Stimulated activated CD8-positive, alpha-beta memory T cell treated with anti-CD3 and anti-CD28 coated beads, Interleukin-2, amount 100 ng/mL, for 1 hour (primary cell): ENCODE measurements at places on chromosomes 2 and 18.

GRCh38 chr2:241081190-241081642 is 20.9 kb downstream of the MTERF4 start:
- no peak for DNase-seq

GRCh38 chr2:74576863-74577229 is 22.3 kb downstream of the DOK1 start:
- no peak for DNase-seq

DNA sequence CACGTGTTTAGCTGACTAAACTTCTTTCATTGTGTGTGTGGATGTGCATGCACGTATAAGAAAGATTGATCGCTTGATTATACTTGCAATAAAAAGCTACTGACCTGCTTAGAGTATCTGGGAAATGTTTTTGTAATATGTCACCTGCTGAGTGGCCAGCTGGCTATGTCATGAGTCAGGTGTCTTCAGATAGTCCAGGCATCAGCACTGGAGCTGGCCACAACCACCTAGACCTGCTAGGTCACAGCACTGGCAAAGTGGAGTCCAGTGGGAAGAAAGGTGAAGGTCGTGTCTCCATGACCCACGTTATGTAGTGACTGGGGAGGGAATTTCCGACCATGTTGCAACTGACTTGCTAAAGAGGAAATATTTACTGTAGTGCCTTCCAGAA is 147.0 kb downstream of the ESCO1 start:
- no peak for DNase-seq

- DNase-seq, result no peak
These were observed 34.3 kb downstream of the CIB4 start for GRCh38 chr2:26606847-26607190.

GRCh38 chr2:129587426-129588064 is 391.9 kb upstream of the RAB6C start:
- no peak for DNase-seq

GRCh38 chr2:202821206-202822160 is 50.1 kb downstream of the ICA1L start:
- DNase-seq, result no peak

DNA sequence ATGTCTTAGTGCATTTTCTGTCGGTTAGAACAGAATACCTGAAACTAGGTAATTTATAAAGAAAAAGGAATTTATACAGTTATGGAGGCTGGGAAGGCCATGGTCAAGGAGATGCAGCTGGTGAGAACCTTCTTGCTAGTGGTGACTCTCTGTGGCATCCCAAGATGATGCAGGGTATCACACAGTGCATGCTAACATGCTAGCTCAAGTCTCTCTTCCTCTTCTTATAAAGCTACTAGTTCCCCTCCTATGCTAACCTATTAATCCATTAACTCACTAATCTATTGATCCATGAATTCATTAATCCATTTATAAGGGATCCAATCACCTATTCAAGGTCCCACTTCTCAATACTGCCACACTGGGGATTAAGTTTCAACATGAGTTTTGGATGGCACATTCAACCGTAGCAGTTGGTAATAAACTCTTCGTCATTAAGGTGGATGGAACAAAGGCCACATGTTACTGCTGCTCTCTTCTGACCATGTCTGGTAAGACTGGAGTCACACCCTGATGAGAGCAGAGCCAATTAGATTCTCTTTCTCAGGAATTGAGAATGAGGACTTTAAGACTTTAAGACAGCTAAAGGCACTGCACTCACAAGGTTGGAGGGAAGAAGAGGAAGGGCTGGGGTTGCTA is 211.6 kb upstream of the SMAD7 start:
- DNase-seq, result no peak

DNA sequence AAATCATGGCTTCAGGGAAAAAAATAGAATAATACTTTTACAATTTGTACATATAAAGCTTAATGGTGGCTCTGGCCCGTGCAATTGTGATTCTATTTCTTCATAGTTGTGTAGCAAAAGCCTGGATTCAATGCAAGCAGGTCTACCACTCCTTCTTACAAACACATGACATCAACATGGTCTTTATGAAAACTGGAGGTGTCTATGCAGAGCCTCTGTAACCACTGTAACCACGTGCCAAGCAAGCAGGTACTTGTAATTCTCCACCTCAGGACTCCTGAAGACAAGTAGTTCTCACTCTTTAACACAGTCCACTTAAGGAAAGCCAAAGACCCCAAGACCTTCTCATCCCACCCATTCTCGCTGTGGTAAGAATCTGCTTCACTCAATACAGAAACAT is 62.6 kb downstream of the METTL4 start:
- DNase-seq, result no peak

GRCh38 chr2:106734165-106734564 is 151.8 kb downstream of the ST6GAL2 start:
- no peak for DNase-seq

GRCh38 chr2:224182498-224182897 is 143.4 kb upstream of the SERPINE2 start:
- DNase-seq, result no peak

- DNase-seq, result no peak
These were observed 474.5 kb upstream of the SYT4 start for GRCh38 chr18:43751835-43752234.

DNA sequence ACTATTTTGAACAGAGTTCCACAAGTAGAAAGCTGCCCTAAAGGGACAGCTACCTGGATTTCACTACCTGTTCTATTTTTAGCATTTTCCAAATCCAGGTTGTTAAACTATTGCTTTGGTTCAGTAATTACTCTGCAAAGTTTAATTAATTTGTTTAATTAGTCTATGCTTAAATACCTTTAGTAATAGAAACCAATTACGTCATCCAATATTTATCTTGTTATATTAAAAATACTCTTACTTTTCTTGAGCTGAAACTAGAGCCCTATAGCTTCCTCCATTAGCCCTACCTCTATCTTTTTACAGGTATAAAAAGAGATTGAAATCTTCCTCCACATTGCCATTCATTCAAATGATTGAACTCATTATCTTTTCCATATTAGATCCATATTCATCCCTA is 514.6 kb downstream of the DSC3 start:
- no peak for DNase-seq

- no peak for DNase-seq
These were observed 29.9 kb upstream of the MGAT5 start for GRCh38 chr2:134224005-134224404.

GRCh38 chr2:170404846-170405245 is 226.9 kb downstream of the MYO3B start:
- DNase-seq, result no peak
